CD4-positive, alpha-beta T cell treated with Interferon gamma for 1 hour (primary cell): ENCODE measurements at places on chromosomes 6 and 20.

DNA sequence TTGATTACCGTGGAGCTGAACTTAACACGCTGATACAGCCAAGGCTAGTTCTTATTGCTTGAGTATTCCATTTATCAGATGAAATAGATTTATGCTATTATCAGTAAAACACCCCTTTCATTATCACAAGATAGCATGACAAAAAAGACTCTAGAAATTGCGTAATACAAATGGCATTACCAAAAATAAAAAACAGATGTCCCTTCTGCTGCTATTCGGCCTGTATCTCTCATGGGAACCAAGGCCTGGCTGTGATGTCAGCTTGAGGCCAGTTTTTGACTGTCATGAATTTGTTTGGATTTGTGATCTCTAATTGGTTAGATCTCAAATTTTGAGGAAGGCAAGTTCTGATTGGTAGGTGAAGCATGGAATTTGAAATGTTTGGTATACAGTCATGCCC lies 25.2 kb downstream of the MEI4 start:
- DNase-seq: no peak

- no peak for DNase-seq
Measured at GRCh38 chr6:131015630-131016263, 47.3 kb downstream of the EPB41L2 start.

DNA sequence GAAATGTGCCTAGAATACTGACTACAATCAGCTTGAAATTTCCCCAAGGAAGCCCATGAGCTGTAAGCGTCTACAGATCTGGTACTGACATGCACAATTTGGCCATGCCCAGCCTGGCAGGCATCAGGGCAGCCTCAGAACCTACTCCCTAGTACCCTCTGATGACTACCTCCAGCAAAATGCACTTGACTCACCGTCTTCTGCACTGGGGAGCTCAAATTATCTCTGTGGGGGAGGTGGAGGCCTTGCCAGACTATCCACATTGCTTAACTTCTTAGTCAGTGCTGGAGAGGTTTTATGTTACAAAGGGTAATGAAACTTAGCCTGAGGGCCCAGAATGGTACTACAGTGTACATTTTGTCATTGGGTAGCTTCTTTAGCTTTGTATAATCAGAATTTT lies 126.0 kb upstream of the ADGRF1 start:
- peak; percentile 3 for DNase-seq

DNA sequence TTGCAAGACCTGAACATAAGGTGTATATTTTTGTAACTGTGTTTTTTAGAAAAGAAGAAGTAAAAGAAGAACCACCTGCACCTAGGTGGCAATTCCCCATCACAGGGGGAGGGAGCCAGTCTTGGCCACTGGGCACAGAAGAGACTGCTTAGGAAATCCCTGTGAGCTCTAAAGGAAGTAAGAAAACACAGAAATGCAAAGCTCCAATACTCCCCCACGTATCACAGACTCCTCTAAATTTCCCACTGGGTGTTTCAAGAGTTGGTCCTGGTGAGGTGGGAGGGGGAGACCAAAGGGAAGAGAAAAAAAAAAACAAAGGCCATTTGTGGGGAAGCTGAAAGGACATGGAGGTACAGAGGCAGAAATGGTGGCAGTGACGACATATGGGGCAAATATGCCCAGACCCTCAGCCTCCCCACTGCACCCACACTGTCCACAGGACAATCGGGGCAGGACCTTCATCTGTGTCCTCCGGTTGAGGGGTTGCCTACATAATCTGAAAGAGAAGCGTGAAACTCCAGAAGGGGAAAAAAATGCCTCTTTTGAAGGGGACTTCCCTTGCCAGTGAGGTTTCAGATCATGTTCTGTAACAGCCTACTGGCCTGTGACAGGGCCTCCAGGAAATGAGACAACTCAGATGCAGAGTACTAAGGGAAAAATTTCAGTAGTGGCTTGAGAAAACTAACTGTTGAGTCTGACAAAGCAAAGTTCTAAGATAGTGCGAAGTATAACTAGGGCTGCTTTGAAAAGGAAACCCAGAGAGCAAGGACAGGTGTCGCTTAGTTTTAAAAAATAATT lies 226.2 kb upstream of the MARCKS start:
- DNase-seq: peak; percentile 71

DNA sequence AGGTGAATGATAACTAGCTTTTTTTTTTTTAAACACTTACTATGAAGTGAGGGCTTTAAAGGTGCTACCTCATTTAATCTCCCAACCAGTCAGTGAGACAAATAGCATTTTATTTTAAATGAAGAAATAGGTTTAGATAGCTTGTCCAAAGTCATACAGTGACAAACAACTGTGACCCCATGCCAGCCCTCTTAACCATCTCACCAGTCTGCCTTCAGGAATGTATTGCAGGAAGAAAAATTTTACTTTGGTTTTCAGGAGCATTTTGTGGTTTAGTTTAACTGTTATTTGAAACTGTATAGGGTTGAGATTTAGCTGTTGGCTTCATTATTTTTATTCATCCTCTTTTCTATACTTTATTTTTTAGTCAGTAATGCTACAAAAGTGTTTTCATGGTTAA lies 18.6 kb downstream of the DSE start:
- DNase-seq: no peak

DNA sequence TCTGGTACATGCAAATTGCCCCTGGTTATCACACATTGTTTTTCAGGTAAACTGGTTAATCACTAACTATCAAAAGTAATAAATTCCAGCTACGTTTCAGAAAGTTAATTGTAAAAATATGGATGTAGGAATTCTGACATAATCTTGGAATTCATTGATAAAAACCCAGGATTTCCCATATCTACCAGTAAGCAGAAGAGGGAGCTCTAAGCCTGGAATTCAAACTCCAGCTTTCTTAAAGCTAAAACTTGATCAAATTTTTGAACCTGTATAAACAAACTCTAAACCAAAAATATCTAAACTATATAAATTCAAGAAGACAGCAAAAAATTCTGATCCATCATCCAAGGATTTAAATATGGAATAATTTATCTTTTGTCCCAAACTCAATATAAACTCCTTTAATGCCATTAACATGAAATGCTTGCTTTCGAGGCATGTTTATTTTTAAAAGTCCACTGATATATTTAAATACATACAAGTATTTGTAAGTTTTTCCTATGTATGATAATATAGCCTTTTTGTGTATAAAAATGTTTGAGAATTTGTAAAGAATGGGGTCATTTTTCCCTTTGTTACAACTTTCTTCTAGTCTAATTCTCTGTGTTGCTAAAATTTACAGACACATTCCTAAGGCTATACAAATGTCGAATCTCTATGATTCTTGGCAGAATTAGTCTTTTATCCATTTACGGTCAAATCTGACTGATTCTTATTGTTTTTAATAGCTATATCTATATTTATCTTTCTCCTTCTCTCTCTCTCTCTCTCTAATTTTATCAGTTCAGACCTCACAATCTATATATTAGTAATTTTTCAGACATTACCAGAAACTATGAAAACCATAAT lies 91.4 kb upstream of the RNF217 start:
- no peak for DNase-seq

DNA sequence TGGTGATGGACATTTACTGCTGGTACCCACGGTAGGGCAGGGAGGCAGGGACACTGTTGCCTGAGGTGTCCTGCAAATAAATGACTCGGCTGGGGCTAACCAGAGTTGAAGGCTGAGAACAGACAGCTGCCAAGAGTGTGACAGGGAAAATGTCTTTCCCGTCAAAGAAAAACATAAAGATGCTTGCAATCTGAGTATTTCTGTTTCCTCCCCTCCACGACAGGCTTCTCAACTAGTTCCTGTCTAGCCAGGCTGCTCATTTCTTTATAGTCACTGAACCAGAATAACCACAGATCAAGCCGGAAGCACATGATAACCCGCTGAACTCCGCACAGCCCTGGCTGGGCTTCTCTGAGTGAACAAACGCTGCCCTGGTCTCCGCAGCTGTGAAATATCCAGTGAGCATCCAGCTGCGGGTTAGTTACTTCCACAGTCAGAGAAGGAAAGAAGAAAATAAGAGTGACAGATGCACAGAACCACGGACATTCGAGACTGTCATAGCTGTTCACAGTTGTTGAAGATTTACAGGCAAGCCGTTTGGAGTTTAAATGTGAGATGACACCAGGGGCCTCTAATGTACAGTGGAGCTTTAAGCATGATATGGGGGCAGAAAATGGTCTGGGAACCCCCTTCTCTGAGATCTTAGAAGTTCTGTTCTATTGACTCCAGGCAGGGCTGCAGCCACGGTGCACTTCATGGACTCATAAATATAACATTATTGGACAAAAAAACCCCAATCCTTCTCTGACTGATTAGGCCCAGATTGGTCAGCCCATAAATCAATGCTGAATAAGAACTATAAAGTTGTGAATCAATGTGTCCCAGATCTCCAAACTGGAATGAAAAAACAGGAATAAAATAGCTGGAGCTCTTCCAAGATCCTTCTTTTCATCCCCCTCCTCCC lies 299.9 kb upstream of the SUPT3H start:
- peak; percentile 64 for DNase-seq

DNA sequence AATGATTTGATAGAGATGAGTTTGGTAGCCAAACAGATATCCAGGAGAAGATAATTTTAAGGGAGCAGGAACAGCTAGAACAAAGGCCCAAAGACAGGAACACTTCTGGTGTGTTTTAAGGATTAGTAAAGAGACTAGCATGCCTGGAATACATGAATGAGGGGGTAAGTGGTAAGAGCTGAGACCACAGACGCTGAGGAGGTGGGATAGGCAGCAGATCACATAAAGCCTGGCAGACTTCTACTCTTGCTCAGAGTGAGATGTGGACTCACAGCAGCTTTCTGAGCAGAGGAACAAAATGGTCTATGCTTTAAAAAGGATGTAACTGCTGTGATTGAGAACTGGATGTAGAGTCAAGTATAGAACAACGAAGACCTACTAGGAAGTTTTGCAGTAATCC lies 100.1 kb downstream of the EPHA7 start:
- DNase-seq: no peak

GRCh38 chr20:56358600-56359211 lies at the start of gene FAM210B:
Gene FAM210B (plus strand): TSS chr20:56358974. CDS start chr20:56359006, 32 bp downstream.
- peak; percentile 88 for DNase-seq

DNA sequence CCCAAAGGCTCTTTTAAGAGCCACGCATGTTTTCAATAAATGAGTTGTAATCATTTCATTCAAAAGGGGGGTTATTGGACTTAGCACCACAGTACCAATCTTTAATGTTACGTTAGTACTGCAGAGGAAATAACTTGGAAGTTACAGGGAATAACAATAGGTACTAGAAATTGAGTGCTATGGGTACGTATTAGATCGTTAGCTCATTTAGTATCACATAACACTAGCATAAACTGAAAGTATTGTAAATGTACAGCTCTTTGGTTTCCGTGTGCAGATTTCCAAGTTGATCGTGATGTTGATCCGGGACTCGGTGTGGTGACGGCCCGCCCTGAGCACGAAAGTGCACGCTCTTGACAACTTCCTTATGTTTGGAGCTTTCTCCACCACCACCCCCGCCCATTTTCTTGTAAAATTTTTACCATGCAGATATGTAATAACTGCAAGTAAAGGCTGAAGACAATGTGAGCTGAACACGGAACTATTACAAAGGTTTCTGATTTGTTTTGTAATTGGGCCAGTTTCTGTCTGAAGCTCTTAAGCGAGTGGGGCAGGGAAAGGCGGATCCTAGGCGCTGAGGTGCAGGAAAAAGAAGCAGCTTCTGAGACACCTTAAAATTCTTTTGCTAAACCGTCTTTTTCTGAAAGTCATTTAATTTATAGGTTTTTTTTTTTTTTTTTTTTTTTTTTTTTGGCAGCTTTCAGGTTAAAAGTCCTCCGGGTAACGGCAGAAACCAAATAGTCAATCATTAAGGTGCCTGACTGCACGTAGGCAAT lies 71.5 kb downstream of the HFE start:
- DNase-seq: peak; percentile 60

GRCh38 chr6:143396497-143397226 lies 53.8 kb downstream of the ADAT2 start:
- no peak for DNase-seq

DNA sequence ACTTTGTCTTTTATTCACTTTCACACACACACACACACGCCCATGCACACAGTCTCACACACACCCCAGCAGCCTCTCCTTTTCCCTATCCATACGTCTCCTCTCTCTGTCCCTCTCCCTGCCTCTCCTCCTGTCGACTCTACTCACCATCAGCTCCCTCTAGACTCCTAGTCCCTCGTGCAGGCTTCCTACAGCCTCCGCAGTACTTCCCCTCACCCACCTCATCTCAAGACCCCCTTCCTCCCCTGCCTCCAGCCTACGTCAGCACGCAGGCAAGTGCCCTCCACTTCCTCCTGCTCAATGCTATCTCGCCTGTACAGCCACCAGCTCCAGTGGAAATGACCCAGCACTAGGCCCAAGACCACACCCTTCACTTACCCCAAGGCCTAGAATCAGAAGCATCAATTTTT lies 820 bp upstream of the TREML2 start:
- peak; percentile 48 for DNase-seq

DNA sequence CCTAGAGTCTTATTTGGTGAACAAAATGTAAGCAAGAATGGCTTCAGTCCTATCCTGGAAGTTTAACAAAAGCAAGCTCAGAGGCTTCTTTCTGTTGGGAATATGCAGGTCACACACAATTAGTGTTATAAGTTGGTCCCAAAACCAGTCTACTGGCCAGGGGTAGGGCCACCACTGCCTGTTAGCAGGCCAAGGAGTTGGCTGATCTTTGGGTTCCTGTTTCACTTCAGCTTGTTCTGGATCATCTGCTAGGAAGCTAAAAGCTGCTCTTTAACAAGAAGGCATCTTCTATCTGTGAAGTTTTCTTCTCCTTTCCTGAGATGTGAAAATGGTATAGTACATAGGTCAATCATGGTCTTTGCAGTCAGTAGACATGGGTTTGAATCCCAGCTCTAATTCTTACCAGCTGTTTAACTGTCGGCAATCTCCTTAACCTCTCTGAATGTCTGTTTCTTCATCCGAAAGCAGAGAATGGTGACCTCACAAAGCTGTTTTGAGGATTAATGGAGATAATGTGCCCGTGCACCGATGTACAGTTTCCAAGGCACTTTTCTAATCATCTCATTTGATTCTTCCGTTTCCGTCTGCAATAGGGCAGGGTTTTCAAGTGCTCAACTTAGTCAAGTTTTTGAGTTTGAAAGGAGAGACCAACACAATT lies 271.2 kb upstream of the TAB2 start:
- DNase-seq: no peak

- DNase-seq: no peak
Measured at GRCh38 chr6:138607478-138608433, 108.5 kb upstream of the NHSL1 start.

GRCh38 chr6:50905297-50905696 lies 86.6 kb downstream of the TFAP2B start:
- DNase-seq: no peak

- DNase-seq: no peak
Measured at GRCh38 chr20:40134176-40134575, 554.9 kb downstream of the MAFB start.

- no peak for DNase-seq
Measured at GRCh38 chr6:15026832-15027231, 219.0 kb upstream of the JARID2 start.

- no peak for DNase-seq
Measured at GRCh38 chr6:40492187-40492586, 95.0 kb downstream of the LRFN2 start.
